NCI-H774 (cell line): ENCODE measurements at places on chromosomes 1 and 21.

GRCh38 chr1:12343823-12344487 is 114.1 kb downstream of the VPS13D start:
- DNase-seq, result no peak

DNA sequence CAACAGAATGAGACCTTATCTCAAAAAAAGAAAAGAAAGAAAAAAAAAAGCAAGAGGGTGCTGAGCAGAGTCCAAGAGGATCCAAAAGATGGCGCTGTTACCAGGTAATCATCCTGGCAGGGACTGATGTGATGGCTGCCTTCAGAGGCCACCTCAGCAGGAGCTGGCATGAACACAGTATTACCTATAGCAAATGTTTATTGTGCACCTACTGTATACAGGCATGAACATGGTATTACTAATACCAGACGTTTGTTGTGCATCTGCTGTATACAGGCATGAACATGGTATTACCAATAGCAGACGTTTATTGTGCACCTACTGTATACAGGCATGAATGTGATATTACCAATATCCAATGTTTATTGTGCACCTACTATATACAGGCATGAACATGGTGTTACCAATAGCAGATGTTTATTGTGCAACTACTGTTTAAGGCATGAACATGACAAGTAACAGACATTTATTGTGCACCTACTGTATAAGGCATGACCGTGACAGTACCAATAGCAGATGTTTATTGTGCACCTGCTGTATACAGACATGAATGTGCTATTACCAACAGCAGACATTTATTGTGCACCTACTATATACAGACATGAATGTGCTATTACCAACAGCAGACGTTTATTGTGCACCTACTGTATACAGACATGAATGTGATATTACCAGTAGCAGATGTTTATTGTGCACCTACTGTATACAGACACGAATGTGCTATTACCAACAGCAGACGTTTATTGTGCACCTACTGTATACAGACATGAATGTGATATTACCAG is 115.1 kb upstream of the TMEM51 start:
- DNase-seq, result peak; percentile 2

DNA sequence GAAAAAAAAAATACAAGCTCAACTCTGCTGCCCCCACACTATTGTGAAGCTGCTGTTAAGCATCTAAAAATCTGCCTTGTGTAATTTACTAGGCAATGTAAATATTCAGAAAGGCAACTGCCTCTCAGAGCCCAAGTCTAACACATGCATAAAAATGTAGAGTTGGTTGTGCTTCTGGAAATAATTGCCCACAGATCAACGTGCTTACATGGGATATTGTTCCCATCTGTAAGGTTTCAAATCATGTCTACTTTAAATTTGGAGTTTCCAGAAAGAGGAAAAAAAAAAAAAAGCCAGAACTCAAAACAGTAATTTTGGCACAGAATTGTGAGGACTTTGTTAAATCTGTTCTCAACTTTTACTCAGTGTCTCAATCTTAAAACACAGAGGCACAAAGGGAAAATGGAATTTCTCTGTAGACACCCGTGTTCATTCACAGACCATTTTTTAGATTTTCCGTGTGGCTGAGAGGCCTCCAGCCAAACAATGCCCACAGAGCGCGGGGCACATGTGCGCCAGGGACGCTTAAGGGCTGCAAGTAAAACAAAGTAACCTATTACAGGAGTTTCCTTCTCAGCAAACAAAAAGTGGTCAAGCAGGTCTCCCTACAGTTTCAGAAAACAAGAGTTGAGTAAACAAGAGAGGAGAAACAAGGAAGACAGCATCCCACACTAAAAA is 115.5 kb downstream of the RERE start:
- no peak for DNase-seq

DNA sequence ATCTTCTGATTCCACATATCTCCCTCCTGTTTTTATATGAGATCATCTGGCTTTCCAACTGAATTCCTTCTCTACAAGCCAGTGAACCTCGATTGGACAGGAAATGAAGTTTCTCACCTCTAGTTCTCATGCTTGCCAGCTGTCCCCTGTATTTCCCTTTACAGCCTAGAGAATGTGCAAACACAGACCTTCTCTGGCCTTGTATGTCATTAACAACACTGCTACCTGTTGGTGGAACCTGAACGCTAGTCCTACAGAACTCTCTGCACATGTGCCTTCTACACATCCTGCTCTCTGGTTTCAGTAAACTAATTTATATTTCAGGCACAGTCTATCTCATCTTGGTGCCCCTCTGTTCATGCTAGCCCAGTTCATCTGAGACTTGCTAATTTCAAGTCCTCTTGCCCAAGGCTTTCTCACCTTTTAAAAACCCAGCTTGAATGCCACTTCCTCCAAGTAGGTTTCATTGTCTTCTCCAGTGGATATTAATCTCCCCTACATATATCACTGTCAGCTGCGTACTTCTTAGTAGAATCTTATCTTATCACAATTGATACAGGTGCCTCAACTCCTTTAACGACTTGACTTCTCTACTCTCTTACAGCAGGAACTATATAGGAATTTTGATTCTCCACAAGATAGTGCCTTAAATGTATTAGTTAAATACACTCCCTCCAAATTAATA is 549.9 kb downstream of the PLPP3 start:
- no peak for DNase-seq

GRCh38 chr1:57916041-57916440 is 492.2 kb upstream of the DAB1 start:
- no peak for DNase-seq
